ENCODE measurements at places on chromosomes 16 and 17.

- no peak for DNase-seq
Observed at GRCh38 chr16:57621521-57622271, 6.7 kb upstream of the ADGRG1 start.

GRCh38 chr17:57772774-57773173 is 27.7 kb upstream of the CCDC182 start:
- DNase-seq, result no peak

DNA sequence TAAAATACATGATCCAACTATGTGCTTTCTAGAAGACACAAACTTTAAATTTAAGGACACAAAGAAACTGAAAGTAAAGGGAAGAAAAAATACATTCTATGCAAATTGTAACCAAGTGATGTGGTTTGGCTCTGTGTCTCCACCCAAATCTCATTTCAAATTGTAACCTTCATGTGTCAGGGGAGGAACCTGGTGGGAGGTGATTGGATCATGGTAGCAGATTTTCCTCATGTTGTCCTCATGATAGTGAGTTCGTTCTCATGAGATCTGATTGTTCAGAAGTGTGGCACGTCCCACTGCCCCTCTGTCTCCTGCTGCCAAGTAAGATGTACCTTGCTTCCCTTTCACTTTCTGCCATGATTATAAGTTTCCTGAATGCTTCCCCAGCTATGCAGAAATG is 15.0 kb downstream of the OR1A1 start:
- no peak for DNase-seq

DNA sequence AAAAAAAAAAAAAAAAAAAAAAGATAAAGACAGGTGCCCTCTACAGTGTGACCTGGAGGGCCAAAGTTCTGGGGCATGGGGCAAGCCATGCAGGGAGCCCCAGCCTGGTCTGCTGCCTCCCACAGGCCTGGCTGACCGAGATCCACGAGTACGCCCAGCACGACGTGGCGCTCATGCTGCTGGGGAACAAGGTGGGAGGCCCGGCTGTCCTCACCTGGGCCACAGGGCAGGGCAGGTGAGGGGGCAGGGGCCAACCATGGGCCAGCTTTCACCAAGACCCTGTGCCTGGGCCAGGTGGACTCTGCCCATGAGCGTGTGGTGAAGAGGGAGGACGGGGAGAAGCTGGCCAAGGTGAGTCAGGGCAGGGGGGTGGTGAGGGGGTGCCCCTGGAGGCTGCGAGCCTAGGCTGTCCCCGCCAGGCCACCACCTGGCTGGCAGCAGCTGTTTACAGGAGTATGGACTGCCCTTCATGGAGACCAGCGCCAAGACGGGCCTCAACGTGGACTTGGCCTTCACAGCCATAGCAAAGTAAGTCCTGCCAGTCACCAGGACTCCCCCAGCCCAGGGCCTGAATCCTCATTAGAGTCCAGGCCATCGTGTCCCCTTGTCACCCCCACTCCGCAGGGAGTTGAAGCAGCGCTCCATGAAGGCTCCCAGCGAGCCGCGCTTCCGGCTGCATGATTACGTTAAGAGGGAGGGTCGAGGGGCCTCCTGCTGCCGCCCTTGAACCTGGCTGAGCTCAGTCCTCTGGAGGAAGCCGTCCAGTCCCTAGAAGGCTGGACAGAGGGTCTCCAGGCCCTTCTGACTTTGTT is 2.7 kb upstream of the TRAF7 start:
- DNase-seq, result no peak

- DNase-seq, result no peak
Observed at GRCh38 chr17:64357191-64357981, 33.3 kb downstream of the PECAM1 start.

DNA sequence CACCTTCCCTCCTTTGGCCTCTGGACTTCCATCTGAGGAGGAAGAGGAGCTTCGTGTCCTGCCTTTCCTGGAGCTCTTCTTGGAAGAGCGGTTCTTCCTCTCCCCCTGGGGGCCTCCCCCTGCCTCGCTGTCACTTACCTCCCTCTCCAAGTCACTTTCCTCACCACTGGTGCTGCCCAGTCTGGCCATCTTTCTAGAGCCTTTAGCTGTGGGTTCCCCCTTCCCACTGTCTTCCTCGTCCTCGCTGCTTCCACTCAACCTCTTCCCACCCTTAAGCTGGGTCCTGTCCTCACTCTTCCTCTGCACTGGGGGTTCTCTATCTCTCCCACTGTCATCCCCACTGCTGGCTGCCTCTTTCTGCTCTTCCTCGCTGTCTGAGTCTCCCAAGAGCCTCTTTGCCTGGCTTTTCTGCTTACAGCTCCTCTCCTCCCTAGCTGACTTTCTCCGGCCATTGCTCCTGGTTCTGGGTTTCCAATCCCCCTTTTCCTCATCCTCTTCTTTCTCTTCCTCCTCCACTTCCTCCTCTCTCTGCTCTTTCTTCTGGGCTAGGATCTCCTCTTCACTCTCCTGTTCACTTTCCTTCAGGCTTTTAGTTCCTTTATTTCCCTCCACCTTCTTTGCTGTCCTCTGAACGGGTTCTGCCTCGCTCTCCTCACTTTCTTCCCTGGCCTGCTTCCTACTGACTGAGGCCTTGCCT is 1.4 kb downstream of the HIRIP3 start:
- no peak for DNase-seq

DNA sequence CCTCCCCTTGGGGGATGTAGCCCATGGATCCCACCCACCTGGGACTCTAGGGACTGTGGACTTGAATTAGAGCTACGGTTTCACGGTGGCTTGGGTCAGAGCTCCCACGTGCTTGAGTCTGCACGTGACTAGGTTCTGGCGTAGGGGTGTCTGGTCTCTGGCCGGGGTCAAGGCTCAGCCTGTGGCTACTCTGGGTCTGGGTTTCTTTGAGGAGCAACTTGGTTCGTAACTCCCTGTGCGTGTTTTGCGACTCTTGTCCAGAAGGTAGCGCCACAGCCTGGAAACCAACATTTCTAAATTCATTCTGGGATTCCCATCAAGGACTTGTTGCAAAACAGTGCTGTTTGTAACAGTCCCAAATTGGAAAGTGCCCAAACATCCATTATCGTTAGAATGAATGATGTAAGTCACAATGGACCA is 470 bp upstream of the GGT6 start:
- peak; percentile 5 for DNase-seq

DNA sequence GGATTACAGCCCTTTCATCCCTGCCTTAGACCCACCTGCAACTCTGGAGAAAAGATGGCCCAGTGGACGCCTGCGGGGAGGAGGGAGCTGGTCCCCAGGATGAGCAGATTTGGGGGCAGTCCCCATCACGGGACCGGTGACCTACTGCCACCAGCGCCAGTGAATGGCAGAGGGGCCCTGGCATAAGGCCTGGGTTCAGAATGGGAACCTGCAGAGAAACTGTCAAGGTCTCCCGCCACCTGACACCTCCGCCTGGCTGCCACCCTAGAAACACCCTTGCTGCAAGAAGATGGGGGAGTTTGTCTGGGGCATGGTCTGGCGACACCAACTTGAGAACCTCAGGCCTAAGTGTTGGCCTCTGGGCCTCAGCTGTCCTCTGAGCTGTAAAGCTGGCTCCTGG is 335.7 kb downstream of the SEC14L1 start:
- no peak for DNase-seq

GRCh38 chr17:15883617-15884111 is 61.3 kb upstream of the ADORA2B start:
- DNase-seq, result no peak
